Upper lobe of right lung (tissue), 1 donor: ENCODE measurements at places on chromosomes 5 and 9. TPM values are rescaled to one million over a fixed set of nuclear protein-coding genes. Genes with fewer than 3 reads are reported as not detected.

Gene LEAP2
- total RNA-seq: 0.69 TPM

GRCh38 chr9:136378170-136379002, 4.9 kb upstream of the CARD9 start:
- no peak for DNase-seq

GRCh38 chr5:135891791-135892190, 3.9 kb downstream of the IL9 start:
- DNase-seq: no peak

Gene PTGER4
- total RNA-seq: 31.2 TPM

DNA sequence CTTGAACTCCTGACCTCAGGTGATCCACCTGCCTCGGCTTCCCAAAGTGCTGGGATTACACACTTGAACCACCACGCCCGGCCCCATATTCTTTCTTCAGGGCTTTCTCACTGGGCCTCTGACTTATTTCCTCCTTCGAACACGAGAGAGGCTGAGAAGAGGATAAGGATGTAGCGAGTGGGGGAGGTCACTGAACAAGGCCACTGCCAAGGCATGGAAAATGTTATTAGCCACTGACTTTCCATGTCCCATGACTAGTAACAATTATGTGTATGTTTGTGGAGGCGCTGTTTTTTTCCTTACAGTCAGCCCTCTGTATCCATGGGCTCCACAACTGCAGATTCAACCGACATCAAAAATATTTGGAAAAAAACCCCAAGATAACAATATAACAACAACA, 12.3 kb upstream of the FCHSD1 start:
- DNase-seq: no peak

- no peak for DNase-seq
These were observed 5.5 kb downstream of the TSTD2 start for GRCh38 chr9:97627624-97628023.

Gene SPATA31C2
- total RNA-seq: not detected

Gene TAF11L9
- not detected for total RNA-seq

Gene ROR2
- total RNA-seq: 5.5 TPM

Gene JAK2
- 24.4 TPM for total RNA-seq

- DNase-seq: no peak
These were observed 31.1 kb upstream of the STXBP1 start for GRCh38 chr9:127580879-127581475.
